H1 (cell line): ENCODE measurements at places on chromosomes 12 and 14. TPM values are rescaled to one million over a fixed set of nuclear protein-coding genes. Genes with fewer than 3 reads are reported as not detected.

DNA sequence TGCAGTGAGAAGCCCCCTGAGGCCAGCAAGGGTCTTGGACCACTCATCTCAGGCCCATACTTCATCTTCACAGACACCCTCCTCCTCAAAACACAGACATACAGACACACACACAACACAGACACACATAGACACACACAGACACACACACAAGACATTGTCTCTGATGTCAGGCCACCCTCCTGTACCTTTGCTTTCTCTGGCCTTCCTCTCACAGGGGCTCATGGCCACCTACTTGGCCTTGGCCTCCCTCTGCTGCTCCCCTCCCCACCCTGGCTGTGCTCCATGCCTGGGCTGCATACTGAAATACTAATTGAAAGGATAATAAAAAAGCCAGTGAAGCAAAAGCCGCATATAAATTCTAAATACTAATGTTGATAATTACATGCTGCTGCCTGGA is 1.6 kb upstream of the SYNDIG1L start:
- H3K4me1 ChIP-seq, result peaks cover 31% of the 10 kb centered on the region
- peak; percentile 40 for DNase-seq

Gene FSCB
- not detected in 2 replicates for total RNA-seq

DNA sequence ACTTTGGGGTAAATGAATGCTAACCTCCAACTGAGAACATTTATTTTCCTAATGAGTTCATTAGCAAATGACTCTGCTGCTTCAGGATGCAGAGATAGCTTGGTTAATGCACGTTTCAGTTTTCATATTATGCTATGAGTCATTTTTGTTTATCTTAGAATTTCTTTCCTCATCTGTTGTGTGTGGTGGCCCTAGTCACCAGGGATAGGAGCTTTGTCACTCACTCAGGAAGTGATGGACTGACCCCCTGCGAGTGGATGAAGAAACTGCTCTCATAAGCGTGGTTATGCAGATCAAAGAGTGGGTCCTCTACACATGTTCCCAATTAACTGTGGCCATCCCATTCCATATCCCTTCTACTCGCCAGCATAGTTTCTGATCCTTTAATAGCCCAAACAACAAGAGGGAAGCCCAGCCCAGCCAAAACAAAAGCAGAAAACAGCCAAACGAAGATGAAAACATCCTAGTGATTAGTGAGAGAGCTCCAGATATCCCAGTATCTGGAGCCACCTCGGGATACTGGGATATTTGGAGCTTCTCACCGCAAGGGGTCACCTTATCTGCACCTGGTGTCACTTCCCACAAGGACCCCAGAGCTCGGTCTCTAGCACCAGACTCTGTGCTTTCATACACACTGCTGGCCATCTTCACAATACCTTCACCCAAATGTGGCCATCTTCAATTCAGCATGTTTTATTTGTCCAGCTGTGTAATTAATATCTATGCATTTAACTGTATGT is 8.6 kb downstream of the TC2N start:
- H3K4me1 ChIP-seq, result peaks cover 9% of the 10 kb centered on the region
- H3K36me3 ChIP-seq, result no peaks in the 10 kb centered on the region
- H3K27ac ChIP-seq, result no peak overlapping the region

DNA sequence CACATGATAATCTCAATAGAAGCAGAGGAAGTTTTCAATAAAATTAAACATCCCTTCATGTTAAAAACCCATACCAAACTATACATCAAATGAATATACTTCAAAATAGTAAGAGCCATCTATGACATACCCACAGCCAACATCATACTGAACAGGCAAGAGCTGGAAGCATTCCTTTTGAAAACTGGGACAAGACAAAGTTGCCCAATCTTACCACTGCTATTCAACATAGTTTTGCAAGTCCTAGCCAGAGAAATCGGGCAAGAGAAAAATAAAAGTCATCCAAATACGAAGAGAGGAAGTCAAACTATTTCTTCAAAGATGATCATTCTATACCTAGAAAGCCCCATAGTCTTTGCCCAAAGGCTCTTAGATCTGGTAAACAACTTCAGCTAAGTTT is 454.7 kb upstream of the PRICKLE1 start:
- no peak for DNase-seq
- no peaks in the 10 kb centered on the region for H3K27me3 ChIP-seq
- H3K27ac ChIP-seq, result no peak overlapping the region
- no peaks in the 10 kb centered on the region for H3K36me3 ChIP-seq

DNA sequence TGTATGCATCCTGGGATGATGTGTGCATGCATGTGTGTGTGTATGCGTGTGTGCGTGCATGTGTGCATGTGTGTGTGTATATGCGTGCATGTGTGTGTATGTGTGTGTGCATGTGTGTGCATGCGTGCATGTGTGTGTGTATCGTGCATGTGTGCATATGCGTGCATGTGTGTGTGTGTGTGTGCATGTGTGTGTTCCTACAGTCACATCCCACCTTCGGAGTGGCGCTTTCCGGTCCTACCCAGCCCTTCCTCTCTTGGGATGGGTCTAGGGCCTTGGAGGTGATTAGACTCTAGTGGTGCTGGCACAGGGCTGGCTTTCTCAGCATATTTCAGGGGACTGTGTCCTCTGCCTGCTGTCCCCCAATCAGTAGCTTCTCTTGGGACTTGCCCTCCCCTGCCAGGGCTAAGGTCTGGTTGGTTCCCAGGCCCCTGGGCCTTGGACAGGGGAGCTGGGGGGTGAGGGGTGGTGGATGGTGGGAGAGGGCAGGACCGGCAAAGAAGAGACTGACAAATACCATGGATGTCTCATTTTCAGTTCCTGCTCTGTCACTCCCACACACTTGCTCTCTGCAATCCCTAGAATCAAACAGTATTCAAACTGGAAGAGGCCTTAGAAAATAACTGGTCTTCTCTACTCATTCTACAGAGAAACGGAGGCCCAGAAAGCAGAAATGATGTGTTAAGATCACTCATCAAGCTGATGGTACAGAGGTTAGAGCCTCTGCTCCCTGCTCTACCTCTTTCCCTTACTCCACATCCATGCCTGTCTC is 21.9 kb upstream of the FAIM2 start:
- no peaks in the 10 kb centered on the region for H3K36me3 ChIP-seq
- no peaks in the 10 kb centered on the region; the same call in 1 of the 2 replicates for H3K27me3 ChIP-seq
- no peak for DNase-seq
- no peak overlapping the region for H3K27ac ChIP-seq

Gene CDKN1B
- 27.2 and 28.8 TPM in 2 replicates for total RNA-seq

DNA sequence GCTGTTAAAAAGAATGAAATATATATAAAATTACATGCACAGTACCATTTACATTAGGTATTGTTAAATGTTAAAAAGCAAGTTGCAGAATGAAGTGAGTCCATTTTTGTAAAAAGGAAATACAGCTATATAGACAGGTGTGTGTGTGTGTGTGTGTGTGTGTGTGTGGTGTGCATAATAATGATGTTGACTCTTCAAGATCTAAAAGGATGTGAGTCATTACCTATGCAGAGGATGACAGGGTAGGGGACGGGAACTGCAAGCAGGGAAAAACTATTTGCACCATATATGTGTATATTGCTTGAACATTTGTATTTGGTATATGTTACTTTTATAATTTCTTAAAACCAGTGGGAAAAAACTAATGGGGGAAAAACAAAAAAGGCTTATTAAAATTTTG is 3.1 kb downstream of the C14orf39 start:
- H3K27ac ChIP-seq, result no peak overlapping the region
- H3K27me3 ChIP-seq, result peaks cover 29% of the 10 kb centered on the region
- no peaks in the 10 kb centered on the region for H3K36me3 ChIP-seq
- H3K4me3 ChIP-seq, result no peak overlapping the region
- no peaks in the 10 kb centered on the region for H3K4me1 ChIP-seq

DNA sequence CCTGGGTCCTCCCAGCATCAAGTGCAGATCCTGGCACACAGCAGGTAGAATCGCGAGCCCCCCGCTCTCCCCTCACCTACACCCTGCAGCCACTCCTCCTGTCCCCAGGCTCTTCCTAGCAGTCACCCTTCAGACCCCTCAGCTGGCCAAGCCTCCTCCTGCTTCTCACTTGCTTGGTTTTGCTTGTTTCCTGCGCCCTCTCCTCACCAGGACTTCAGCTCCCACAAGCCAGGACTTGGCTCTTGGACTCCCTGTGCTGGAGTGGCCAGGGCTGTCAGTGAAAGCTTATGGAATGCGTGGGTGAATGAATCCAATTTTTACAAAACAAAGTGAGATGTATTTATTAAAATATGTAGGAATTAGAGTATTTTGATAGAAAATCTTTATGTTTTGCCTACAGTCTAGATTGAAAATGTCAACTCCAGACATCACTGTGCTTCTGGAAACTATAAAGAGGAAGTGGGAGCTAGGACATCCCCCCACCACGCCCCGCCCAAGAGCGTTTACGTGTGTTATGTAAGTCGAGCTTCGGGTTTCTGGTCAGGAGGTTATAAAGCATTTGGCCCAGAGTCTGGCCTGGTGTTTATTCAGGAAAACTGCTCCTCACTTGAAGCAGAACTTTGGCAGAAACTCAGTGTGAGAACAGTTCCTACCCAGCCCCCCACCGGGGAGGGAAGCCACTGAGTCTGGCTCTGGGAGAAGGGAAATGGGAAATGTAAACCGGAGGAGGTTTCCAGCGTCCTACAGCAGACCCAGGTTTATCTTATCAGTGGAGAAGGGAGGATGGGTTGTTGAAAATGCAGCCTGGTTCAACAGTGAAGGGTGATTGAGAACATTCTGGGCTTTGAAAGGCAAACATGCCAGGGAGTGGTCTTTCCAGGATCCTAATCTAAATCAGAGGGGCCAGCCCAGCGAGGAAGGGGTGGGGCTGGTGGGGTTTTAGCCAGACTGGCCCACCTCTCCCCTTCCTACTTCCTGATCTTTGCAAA is 8.8 kb downstream of the ALDH2 start:
- DNase-seq, result no peak
- H3K27me3 ChIP-seq, result no peaks in the 10 kb centered on the region
- H3K4me1 ChIP-seq, result no peaks in the 10 kb centered on the region
- H3K36me3 ChIP-seq, result no peaks in the 10 kb centered on the region
- no peak overlapping the region for H3K4me3 ChIP-seq

DNA sequence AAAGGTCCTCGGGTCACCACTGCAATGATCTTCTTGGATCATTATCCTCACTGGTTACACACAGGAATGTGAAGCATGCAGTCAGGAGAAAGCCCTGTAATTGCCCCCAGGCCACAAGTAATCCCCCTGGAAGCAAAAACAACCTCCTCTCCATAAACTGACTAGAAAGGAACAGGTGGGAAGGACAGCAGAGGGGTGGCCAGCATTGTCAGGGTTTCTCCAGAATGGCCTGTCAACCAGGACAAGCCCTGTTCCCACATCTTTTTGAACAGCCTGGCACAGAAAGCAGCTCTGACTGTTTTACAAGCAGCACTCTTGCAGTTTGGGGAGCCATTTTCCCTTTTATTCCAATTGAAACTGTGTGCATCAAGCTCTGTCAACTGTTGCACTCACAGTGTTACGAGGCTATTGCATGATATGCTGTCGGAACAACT is 36.1 kb downstream of the TMCC3 start:
- peaks cover 5% of the 10 kb centered on the region; the same call in 1 of the 2 replicates for H3K4me1 ChIP-seq
- H3K27ac ChIP-seq, result no peak overlapping the region
- no peaks in the 10 kb centered on the region for H3K27me3 ChIP-seq
- H3K36me3 ChIP-seq, result no peaks in the 10 kb centered on the region
- H3K4me3 ChIP-seq, result no peak overlapping the region
- DNase-seq, result no peak

Gene LTB4R
- total RNA-seq, result 4.1 and 6.8 TPM in 2 replicates

DNA sequence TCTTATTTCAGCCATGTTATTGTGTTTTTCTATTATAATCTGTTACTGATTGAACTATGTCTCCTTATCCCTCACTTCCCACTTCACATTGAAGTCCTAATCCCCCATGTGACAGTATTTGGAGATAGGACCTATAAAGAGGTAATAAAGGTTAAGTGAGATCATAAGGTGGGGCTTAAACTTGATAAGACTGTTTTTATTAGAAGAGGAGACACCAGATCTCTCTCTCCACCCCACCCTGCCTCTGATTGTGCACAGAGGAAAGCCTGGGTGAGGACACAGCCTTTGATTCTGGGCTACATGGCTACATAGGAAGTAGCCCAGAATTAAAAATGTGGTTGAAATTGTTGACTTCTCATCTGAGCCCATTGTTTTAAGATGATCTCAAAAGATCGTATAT is 414.7 kb downstream of the SLC16A7 start:
- H3K4me1 ChIP-seq, result no peaks in the 10 kb centered on the region
- H3K36me3 ChIP-seq, result no peaks in the 10 kb centered on the region
- DNase-seq, result no peak
- no peaks in the 10 kb centered on the region for H3K27me3 ChIP-seq

Gene CPNE8
- total RNA-seq, result 6.8 and 7.4 TPM in 2 replicates

- no peak overlapping the region for H3K4me3 ChIP-seq
- no peak for DNase-seq
- H3K27me3 ChIP-seq, result no peaks in the 10 kb centered on the region
- H3K4me1 ChIP-seq, result no peaks in the 10 kb centered on the region
- no peak overlapping the region for H3K27ac ChIP-seq
These were observed 57.9 kb upstream of the ERGIC2 start for GRCh38 chr12:29438752-29439408.

- no peak for DNase-seq
- H3K36me3 ChIP-seq, result no peaks in the 10 kb centered on the region
- H3K27ac ChIP-seq, result no peak overlapping the region
- H3K4me3 ChIP-seq, result no peak overlapping the region
- H3K27me3 ChIP-seq, result no peaks in the 10 kb centered on the region
These were observed 27.0 kb upstream of the PTHLH start for GRCh38 chr12:27999521-27999920.

Gene KRT75
- total RNA-seq, result not detected in 2 replicates

Gene HOXC12
- total RNA-seq, result not detected in 2 replicates

DNA sequence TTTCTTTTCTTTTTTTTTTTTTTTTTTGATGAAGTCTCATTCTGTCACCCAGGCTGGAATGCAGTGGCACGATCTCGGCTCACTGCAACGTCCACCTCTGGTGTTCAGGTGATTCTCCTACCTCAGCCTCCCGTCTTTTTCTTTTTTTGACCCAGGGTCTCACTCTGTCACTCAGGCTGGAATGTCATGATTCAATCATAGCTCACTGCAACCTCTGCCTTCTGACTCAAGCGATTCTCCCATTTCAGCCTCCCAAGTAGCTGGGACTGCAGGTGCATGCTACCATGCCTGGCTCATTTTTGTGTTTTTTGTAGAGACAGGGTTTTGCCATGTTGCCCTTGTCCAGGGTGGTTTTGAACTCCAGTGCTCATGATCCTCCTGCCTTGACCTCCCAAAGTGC is 12.0 kb downstream of the FUT8 start:
- H3K4me3 ChIP-seq, result no peak overlapping the region
- H3K36me3 ChIP-seq, result no peaks in the 10 kb centered on the region
- H3K4me1 ChIP-seq, result peaks cover 2% of the 10 kb centered on the region; the same call in 1 of the 2 replicates

Gene NID2
- 6.1 and 6.9 TPM in 2 replicates for total RNA-seq

Gene SERPINA6
- total RNA-seq, result not detected in 2 replicates

Gene TMEM229B
- 0.50 and 0.73 TPM in 2 replicates for total RNA-seq

GRCh38 chr12:124639122-124639806 is 71.9 kb upstream of the NCOR2 start:
- no peak overlapping the region for H3K27ac ChIP-seq
- no peak for DNase-seq
- no peak overlapping the region for H3K4me3 ChIP-seq
